Type B pancreatic cell (in vitro differentiated cells): ENCODE measurements at places on chromosomes 7 and 10. TPM values are rescaled to one million over a fixed set of nuclear protein-coding genes. Genes with fewer than 3 reads are reported as not detected.

- no peaks in the 10 kb centered on the region for H3K36me3 ChIP-seq
- H3K4me3 ChIP-seq = no peak overlapping the region
- H3K27ac ChIP-seq = no peak overlapping the region
- DNase-seq = peak; percentile 63
Observed at GRCh38 chr7:45663167-45663921, 89.2 kb downstream of the ADCY1 start.

CPA2 gene
- total RNA-seq = 16.3 and 19.8 TPM in 2 replicates

DPY19L1 gene
- 12.5 and 33.4 TPM in 2 replicates for total RNA-seq

CALHM3 gene
- total RNA-seq = 3.3 and 20.3 TPM in 2 replicates

PLEKHS1 gene
- 0.12 and 0.45 TPM in 2 replicates for total RNA-seq
